ENCODE measurements at places on chromosomes 1 and 21.

- no peak for DNase-seq
These were observed 92.3 kb upstream of the NBPF6 start for GRCh38 chr1:108357802-108358201.

DNA sequence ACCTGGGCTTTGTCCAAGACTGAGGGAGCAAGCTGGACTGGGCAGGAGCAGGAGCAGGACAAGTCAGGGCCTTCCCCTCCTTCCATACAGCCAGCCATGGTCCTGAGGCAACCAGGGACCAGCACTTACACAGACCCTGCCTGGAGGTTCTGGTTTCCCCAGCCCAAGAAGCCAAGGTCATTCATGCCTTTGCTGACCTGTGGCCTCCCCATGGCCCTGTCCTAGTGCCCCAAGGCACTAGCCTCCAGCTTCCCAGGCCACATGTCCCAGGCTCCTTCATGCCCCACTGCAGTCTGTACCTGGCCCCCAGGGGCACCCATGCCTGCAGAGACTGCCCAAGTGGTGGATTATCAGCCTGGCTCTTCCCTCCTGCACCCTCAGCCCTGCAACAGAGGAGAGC lies 243.9 kb downstream of the TOMM20 start:
- no peak for DNase-seq

GRCh38 chr1:159900086-159900680 lies at the start of gene CFAP45:
CFAP45 (minus strand) TSS chr1:159900165; CDS start chr1:159900098, 67 bp downstream.
- no peak for DNase-seq

GRCh38 chr1:41513383-41513735 lies 28.9 kb upstream of the EDN2 start:
- no peak for DNase-seq

DNA sequence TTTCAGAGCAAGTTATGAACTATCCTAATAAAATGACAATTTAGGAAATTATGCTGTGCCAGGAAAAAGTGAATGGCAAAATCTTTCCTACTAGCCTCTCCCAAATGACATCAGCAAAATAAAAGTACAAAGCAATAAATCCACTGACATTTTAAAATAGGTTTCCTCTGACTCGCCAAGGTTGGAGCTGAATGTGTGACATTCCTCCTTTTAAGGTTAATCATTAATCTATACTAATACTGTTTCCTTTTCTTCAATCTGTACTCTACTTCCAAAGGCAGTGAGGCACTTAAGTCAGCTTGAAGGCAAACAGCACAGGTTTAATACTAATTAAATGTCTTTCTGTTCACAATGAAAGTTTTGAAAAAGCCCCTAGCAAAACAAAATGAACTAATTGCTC lies 15.7 kb downstream of the RNF19B start:
- no peak for DNase-seq

- no peak for DNase-seq
These were observed 1.8 kb upstream of the DMBX1 start for GRCh38 chr1:46487818-46488218.

GRCh38 chr1:11886986-11887665 lies 28.4 kb upstream of the NPPB start:
- DNase-seq: no peak

DNA sequence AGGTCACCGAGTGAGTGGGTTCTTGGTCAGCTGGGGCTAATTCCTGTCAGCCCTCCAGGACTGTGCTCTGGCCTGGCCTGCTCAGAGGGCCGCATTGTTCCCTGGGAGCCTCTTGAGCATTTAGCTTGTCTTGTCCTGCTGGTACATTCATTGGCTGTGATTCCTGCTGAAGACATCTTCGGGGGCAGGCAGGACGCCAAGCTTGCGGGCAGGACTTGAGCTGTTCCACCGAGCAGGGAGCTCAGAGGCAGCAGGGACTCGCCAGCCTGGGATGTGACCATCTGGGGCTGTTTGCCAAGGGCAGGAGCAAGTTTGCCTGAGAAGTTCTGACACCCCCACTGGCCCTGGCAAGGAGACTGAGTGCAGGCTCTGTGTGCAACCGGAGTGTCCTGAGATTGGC lies 7.0 kb upstream of the SLC26A9 start:
- DNase-seq: no peak

- no peak for DNase-seq
These were observed 330.6 kb downstream of the RPS6KC1 start for GRCh38 chr1:213381572-213382084.

GRCh38 chr1:183716286-183716685 lies 63.2 kb upstream of the APOBEC4 start:
- DNase-seq: no peak

GRCh38 chr1:9663257-9663656 lies 11.7 kb downstream of the PIK3CD start:
- no peak for DNase-seq

DNA sequence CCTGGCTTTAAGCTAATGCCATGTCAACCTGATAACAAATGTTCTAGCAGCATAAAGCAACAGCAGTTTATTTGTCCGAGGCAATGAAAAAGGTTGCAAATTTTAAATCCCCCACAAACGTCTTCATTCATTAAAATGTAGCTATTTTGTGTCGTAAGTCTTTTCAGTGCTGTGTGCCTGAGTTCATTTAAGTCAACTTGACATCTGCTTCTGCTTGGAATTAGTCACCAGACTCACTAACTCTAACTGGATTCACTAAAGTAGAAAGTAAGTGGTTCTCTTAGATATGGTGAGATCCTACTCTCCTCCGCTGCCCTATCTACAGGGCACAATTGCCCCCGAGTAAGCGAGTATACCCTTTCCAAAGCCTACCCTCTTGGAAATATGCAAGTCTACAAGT lies 118.4 kb upstream of the CHRM3 start:
- DNase-seq: no peak

- no peak for DNase-seq
These were observed 159.1 kb downstream of the EDEM3 start for GRCh38 chr1:184595596-184595995.

DNA sequence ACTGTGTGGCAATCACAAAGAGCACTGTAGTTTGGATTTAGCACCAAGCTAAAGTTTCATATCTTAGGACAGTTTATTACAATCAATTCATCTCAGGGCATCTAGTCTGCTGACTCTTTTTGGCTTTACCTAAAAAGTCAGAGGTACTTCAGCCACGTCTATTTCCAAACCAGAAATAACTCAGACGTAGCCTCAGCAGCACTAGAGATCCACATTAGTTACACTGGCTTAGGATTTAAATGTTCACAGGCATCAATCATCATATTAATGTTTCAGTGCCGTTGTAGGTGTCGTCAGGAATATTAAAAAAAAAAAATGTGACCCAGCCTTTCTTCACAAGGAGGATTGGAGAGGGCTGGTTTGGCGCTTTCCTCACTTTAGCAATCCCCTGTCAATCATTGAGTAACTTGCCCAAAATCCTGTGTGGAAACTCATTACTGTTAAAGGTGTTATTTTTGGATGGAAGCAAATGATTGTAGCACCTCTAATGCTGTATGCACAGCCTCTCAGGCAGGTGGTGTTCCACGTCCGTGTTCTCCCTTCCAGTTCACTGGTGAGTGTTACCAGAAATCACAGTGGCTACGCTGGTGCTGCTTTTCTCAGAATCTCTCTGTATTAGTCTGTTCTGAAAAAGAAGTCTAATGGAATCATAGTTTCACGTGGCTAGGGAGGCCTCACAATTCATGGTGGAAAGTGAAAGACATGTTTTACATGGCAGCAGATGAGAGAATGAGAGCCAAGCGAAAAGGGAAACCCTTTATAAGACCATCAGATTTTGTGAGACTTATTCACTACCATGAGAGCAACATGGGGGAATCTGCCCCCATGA lies 45.4 kb downstream of the NEK7 start:
- peak; percentile 45 for DNase-seq

DNA sequence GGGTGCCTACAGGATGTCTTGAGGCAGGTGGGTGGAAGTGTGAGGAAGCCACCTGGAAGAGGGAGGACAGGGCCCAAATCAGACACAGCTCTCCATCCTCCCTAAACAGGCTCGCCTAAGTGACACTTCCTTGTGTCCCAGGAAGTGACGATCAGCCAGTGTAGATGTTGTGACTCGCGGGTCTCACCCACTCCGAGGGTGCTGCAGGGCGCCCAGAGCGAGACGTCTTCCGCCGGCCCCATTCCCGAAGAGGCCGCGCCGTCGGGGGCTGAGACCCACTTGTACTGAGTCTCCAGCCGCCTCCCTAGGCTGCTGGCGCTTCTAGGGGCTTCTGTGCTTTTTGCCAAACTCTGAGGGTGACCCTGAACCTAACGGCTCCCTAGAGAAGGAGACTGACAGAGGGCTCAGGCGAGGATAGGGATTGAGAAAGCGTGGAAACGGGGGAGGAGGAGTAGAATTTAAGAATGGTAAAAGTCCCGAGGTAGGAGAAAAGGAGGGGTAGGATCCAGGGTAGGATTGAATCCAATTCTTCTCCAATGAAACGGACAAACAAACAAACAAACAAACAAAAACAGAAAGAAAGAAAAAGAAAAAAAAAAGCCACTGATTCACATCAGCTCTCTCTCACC lies 543 bp upstream of the MARK1 start:
- no peak for DNase-seq

DNA sequence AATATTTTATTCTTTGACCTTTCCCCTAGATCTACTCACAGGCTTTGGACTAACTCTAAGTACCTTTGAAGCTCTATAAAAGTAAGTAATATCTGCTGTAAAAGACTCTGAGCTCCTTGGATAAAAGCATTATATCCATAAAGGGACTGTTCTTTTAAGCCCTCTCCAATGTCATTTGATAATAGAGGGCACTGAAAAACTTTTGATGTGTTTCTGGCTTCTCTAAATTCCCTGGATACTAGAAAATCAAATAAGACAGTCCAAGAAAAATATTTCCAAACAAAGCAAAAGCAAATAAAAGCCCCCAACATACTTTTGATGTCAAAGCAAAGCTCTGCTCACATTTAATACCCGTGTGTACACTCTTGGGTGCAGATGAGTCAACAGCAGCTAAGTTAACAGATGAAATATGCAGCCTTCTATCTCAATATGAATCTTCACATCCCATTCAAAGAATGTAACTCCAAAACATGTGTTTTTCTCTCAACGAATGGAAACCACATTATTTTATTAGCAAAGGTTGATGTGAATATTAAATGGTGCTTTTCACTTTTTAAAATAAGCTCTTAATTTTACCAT lies 230.3 kb downstream of the CENPF start:
- no peak for DNase-seq

DNA sequence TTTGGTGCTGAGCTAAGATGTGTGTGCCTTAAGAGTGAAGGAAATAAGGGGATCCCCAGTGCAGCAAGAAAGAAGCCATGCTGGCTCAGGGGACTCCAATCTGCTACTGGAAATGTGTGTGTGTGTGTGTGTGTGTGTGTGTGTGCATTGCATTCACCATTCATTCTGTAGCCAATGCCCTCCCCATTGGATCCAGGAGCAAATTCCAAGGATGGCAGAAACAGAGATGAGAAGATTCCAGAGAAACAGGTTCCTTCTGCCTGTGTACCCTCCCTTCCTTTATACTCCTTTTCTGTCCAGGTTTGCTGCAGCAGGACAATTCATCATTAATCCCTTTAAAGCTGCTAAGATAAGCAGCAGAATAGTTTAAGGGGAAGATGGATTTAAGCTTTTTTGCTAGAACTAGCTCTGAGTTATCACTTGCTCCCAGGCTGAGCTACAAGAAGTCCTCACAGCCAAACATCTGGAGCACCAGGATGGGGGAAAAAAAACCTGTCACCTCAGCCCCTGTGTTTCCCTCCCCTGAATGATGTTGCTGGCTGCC lies 3.2 kb downstream of the SLC6A17 start:
- no peak for DNase-seq

GRCh38 chr1:156214024-156214748 lies 1.4 kb downstream of the PMF1 start:
- DNase-seq: peak; percentile 41

GRCh38 chr21:45351526-45352275 lies 53.3 kb upstream of the COL18A1 start:
- DNase-seq: no peak

DNA sequence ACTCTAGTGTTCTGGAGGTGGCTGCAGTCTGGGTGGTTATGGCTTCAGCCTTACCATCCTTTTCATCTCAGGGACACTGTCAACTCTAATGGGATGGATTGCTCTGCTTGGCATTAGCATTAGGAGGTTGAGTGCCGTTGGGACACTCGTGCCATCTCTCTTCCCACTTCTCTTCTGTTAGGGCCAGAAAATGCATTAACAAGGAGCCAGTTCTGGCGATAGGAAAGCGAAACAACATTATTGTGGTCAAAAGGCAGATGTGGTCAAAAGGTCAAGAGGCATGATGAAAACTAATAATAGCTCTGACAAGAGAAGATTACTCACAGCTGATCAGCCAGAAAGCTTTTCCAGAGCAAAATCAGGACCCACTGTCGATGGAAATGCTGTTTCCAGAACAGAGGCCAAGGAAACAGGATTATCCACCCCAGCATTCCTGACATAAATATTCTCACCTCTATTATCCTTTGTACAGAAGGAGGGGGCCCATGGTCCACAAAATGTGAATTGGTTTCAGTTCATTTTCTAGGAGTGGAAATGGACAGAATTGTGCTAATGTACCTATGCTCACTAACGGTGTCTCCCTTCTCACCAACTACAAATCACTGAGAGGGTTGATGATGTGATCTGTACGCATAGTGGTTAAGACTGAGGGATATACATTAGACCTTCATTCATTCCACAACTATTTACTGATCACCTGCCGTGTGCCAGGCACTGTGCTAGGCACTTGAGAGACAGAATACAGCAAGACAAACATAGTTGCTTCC lies 72.0 kb downstream of the ST6GALNAC5 start:
- no peak for DNase-seq

DNA sequence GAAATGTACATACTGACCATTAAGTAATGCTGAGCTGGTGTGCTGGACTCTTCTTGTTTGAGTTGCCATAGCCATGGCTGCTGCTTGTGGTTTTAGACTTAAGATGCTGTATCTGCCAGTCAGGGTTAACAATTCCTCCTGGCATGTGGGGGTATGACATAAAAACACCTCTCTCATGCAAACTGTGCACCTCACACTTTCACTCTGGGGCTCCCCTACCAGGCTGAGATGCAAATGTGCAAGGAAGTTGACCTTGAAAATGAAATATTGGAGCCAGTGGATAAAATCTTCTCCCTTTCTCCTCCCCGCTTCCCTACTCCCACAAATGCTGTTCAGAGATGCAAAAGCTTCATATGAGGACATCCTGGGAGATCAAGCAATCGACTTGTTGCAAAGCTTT lies 198.8 kb downstream of the FCRL5 start:
- no peak for DNase-seq

- DNase-seq: no peak
These were observed 74.4 kb downstream of the AK4 start for GRCh38 chr1:65222340-65222940.

DNA sequence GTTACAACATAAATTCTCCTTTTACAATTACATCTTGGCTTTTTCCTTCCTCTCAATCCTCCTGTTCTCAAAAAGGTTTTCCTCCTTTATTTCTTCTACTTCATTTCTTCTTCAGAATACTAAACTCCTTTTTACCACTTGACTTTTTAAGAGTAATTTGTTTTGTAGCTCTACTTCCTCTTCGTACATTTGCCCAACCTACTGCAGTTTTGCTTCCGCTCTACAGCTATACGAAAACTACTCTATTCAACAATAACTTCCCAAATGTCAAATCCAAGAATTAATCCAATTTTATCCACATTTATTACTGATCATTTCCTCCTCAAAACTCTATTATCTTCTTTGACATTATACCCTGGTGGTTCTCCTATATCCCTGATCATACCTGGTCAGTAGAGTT lies 3.4 kb downstream of the GDAP2 start:
- no peak for DNase-seq
